ENCODE measurements at places on chromosomes 3 and 15. TPM values are rescaled to one million over a fixed set of nuclear protein-coding genes. Genes with fewer than 3 reads are reported as not detected.

Gene CADPS
- total RNA-seq: 1.6 TPM

GRCh38 chr3:3448468-3448867, 269.0 kb upstream of the CRBN start:
- no peak for DNase-seq

Gene LRRIQ4
- not detected for total RNA-seq

Gene WDR73
- 20.2 TPM for total RNA-seq

Gene SAMMSON
- not detected for total RNA-seq

GRCh38 chr15:68924866-68925560, 5.3 kb upstream of the SPESP1 start:
- DNase-seq: peak; percentile 38

GRCh38 chr3:101521211-101521701, 8.2 kb upstream of the SENP7 start:
- DNase-seq: no peak

Gene NOX5
- total RNA-seq: 0.56 TPM

DNA sequence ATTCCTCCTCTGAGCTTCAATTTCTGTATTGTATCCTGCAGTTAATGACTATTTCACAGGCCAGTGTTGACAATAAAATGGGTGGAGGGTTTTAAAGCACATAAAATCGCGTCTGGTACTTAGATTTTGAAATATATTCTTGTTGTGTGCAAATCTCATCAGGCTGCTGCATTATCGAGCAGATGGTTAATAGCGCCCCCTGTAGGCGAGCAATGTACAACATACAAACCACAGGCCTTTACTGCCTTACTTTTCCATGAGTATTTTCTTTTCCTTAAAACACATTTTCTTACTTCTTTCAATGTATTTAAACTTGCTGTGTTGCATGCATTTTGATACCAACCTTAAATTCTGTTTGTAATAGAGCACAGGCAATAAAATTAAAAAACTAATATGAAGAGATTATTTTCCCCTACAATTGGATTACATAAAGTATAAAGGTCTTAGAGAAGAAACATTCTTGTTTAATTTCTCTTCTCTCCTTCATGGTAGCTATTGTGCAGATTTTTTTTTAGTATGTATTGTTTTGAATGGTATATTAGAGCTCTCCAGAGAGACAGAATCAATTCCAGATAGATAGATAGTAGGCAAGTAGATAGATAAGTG, 608.4 kb downstream of the CADM2 start:
- no peak for DNase-seq

DNA sequence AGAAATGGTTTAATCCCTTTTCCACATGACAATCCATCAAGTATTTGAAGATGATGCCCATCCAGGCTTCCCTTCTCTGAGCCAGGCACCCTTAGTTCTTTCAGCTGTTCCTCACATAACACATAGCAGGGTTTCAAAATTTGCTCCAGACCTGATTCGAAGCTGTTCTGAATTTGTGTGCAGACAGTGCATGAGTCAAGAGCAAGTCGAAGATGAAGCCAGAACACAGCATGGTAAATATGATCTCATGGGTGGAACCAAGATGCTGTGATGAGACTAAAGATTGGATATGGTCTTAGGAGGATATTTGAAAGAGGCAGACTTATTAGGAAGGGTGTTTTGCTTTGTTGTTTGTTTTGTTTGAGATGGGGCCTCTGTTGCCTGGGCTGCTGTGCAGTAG, 32.6 kb upstream of the PDE8A start:
- no peak for DNase-seq

- no peak for DNase-seq
Measured at GRCh38 chr15:65942436-65942835, 73.1 kb downstream of the RAB11A start.

DNA sequence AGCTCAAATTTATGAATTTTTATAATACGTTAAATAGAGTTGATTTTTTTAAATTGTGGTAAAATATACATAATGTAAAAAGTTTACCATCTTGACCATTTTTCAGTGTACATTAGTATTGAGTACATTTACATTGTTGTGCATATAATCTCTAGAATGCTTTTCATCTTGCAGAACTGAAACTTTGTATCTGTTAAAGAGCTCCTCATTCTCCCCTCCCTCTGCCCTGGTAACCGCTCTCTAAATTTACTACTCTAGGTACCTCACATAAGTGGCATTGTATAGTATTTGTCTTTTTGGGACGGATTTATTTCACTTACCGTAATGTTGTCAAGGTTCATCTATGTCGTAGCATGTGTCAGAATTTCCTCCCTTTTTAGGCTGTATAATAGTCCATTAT, 13.6 kb downstream of the TBC1D23 start:
- no peak for DNase-seq

- DNase-seq: no peak
Measured at GRCh38 chr3:65342084-65342683, 654.4 kb upstream of the ADAMTS9 start.

DNA sequence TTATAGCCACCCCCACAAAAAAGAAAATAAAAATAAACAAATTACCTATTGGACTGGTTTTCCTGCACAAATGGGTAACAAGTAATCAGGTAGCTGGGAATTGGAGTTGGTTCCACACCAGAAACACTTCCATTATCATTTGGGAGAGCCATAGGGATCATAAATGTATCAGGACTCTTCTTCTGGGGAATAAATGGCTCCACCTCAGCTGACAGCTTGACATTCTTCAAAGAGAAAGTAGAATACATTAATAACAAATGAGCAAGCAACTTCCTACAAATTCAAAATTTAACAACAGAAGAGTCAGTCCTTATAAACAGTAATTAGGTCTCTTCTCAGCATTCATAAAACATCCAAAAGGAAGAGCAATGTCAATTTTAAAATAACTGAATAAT, 8.7 kb downstream of the SECISBP2L start:
- DNase-seq: no peak

Gene RPS17
- total RNA-seq: 2,008 TPM

GRCh38 chr3:122642935-122643334, 37.7 kb upstream of the PARP14 start:
- DNase-seq: no peak

DNA sequence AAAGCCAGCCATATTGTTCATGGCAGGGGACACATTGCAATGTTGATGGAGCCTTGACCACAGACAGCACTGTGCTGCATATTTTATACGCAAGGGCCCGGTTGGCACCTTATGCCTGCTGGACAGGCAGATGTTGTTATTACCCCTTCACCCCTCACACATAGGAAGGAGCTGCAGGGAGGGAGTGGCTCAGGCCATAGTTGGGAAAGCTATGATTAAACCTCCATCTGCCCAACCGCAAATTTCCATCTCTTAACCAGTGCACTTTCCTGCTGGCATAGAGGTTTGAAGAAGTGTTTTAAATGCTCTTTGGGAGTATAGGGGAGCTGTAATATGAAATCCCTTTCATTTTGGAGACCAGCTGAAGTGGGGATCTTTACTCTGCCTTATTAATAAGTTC, 224.7 kb downstream of the CACNA2D3 start:
- DNase-seq: no peak

DNA sequence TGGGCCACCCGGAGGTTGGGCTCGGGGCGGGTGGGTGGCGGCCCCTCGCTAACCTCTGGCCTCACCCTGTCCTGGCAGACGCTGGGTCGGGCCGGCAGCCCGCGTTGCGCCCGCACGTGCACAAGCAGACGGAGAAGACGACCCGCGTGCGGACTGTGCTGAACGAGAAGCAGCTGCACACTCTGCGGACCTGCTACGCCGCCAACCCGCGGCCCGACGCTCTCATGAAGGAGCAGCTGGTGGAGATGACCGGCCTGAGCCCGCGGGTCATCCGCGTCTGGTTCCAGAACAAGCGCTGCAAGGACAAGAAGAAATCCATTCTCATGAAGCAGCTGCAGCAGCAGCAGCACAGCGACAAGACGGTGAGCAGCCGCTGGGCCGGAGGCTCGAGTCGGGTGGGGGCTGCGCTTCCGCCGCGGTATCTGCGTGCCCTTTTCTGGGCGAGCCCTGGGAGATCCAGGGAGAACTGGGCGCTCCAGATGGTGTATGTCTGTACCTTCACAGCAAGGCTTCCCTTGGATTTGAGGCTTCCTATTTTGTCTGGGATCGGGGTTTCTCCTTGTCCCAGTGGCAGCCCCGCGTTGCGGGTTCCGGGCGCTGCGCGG, 3.7 kb downstream of the ISL2 start:
- no peak for DNase-seq

Gene SPINK8
- total RNA-seq: not detected

Gene CLDN1
- total RNA-seq: 70.5 TPM

DNA sequence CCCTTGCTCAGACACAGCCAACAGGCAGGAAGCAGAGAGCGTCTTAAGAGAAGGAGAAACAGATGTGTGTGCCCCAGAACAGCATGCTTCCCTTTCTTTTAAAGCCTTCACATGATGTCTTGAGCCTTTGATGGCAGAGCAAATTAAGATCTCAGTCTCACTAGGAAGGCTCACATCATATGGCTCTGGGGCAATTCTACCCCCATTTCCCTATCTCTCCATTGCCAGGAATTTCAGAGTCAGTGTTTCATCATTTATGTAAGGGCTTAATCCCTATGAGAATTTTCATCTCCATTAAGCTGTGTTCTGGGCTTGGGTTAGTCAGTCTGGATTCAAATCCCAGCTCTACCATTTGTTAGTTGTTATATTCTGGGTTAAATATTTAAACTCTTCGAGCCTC, 41.4 kb upstream of the GLCE start:
- no peak for DNase-seq

GRCh38 chr15:38593524-38593923, 28.9 kb upstream of the RASGRP1 start:
- no peak for DNase-seq

DNA sequence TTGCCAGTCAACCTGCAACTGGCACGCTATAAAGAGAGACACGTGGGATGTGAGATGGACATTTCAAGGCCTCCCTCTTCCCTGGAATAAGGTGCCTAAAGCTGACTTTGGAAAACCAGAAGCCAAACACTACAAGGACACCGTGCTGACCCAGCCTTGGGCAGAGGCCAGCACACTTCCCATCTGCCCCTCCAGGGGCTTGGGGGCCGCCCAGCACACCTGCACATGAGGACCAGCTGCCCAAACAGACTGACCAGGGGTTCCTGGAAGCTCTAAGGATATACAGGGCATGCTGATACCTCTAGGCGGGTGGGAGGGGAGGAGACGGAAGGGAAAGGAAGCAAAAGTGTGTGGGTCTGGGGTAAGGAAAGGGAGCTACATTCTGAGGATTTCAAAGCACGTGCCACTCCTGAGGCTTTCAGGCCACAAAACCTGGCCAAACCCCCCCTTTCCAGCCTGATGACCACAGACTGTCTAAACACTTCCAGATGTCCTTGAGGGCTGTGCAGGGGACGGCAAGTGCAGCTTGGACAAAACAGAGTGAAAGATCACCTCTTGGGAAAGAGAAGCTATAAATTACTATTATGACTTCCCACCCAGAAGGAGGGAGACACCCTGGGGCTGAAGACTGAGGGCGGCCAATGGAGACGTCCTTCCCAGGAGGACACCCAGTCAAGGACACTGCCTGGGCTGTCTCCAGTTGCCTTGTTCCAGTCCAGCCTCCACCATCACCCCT, 57.9 kb downstream of the ADCY5 start:
- no peak for DNase-seq

DNA sequence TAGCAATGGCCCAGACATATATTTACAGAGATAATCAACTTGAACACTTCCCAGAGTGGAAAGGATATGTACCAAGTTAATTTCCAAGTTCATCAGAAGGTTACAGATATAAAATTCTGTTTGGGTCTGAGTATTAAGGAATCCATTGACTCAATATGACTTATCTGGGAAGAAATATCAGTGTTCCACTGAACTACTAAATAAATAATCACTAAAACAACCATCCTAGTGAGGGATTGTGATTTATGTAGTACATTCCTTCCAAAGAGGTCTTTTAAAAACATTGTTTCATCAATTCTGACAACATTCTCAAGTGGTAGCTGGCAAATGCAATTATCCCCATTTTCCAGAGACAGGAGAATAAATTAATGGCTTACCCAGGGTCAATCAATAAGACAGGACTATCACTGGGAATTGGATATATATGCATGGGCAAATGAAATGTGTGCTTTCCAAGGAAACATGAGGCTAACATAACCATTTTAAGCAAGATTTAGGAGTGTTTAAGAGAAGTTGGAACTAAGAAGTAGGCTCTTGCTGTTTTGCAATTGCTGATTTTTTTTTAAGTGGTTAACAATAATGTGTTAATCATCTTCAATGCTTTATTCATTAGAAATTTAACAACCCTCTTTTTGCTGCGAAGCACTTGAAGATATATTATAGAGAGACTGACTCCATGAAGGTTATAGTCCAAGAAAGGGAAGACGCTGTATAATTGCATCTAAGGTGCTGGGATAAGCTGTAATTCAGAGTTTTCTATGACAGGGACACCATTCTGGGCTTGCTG, 37.9 kb downstream of the SLC9A9 start:
- DNase-seq: no peak

DNA sequence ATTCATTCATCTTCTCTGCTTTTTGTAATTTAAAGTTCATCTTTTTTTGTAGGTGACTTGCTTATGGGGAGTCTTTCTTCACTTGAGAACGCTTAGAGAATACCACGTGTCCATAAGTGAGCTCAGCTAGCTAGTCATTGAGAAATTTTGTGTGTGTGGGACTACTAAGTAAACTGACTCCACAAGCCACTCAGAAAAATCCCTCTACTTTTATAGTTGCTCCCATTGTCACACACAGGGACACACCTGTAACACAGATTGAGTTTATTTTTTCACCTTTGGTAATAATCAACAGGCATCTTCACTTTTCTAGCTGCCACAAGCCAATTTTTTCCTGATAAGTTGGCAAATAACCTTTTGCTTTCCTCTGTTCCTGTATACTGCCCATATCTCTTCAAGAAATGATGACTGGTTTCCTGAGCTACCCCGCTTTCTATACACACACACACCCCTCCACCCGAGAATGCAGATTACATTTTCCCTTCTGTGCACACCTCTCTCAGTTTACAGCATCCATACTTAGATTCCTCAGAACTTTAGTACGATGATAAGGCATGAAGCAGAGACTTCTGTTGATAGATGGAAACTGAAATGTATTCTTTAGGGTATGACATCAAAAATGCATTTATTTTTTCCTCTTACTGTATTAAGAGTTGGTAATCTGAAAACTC, 4.6 kb downstream of the TSC22D2 start:
- no peak for DNase-seq

- DNase-seq: no peak
Measured at GRCh38 chr3:117557464-117558090, 848.0 kb downstream of the TUSC7 start.

DNA sequence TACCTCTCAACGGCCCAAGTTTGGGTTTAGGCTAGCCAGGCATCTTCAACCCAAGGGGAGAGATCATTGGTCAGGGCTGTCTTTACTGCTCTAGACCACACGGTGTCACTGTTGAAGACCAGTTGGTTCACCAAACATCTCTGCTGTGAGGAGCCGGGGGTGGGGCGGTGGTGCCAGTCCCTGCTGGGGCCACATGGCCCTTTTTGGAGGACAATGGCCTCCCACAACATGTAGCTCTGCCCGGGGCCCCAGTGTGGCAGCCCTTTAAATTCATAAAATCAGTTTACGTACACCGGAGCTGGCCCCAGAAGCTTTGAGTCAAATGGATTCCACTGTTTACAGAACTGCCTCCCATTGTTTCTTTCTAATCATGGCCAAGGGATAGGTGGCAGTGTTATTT, 19.1 kb upstream of the TM4SF18 start:
- DNase-seq: no peak
